ENCODE measurements at places on chromosomes 11 and 22.

- no peak for DNase-seq
Observed at GRCh38 chr11:133809569-133810491, 35.5 kb downstream of the SPATA19 start.

DNA sequence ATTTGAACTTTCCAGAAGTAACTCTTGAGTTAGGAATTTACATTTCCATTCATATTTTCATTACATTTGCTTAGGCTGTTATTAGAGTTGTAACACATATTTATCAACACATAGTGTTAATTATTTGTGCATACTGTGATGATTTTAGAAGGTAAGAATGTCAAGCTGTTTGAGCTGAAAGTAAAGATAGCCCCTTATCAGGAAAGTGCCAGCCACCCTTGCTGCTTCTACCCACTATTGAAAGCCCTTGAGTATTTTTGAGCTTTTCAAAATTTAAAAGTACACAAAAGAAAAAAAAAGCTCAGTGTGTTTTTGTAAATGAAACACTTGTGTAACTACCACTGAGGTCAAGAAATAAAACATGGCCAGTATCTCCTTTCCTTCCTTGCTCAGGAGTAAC, 8.0 kb downstream of the APLP2 start:
- no peak for DNase-seq

GRCh38 chr11:102313238-102313940, 3.9 kb upstream of the BIRC3 start:
- DNase-seq = no peak

DNA sequence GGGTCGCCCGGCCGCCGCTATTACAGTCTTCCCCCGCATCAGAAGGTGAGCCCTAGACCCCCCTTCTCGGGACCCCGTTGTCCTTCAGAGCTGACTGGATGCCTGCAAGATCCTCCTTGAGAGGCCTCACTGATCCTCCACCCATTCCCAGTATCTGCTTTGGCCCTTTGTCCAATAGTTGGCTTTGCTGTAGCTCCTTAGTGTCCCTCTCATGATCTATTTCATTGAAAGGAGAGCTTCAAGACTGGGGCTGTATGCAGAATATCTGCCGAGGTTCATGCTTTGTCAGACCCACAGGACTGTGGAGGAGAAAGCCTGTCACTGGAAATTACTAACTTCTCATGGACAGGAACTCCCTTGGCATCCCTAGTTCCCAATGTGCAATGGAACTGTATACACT, 499 bp downstream of the DLAT start:
- peak; percentile 8 for DNase-seq

- no peak for DNase-seq
Observed at GRCh38 chr11:624705-625635, at the start of gene CDHR5. TSS of gene CDHR5 (minus strand) at chr11:624955. CDS start at chr11:624902, 53 bp downstream.

DNA sequence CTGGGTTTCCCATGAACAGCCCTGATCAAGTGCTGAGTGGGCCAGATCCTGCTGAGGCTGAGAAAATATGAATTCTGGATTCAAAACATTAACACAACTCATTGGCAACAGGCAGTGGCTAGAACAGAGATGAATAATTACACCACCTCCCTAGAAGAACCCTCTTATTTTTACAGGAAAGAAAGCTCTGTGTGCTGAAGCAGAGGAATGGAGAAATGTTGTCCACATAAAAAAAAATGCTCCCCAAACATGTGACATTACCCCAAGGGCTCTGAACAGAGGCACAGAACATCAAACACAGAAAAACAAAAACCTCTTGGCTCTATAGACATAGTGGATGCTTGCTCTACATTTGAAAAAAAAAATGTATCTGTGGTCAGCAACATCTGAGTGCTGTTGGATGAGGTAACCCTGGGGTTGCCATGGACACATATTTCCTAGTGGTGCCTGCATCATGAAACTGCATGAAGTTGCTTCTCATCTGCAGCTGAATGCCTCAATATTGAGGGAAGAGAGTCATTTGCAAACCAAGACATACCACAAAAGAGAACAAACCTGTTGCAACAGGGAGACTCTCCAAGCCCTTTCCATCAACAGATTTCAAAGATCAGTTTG, 98.8 kb downstream of the SNX19 start:
- DNase-seq = no peak
